ENCODE measurements at places on chromosomes 12 and 14. TPM values are rescaled to one million over a fixed set of nuclear protein-coding genes. Genes with fewer than 3 reads are reported as not detected.

AICDA gene
- polyA plus RNA-seq: 0.23 TPM

GPRC5D gene
- not detected for polyA plus RNA-seq

FAR2 gene
- 8.3 TPM for polyA plus RNA-seq

SLC22A17 gene
- 7.5 TPM for polyA plus RNA-seq

CYP46A1 gene
- not detected for polyA plus RNA-seq

KRT83 gene
- not detected for polyA plus RNA-seq

MYL6B gene
- polyA plus RNA-seq: 101 TPM

YY1 gene
- polyA plus RNA-seq: 23.1 TPM

FAM216A gene
- 8.2 TPM for polyA plus RNA-seq

CPNE6 gene
- polyA plus RNA-seq: 0.03 TPM

USP15 gene
- 34.4 TPM for polyA plus RNA-seq

KCNMB4 gene
- polyA plus RNA-seq: 1.0 TPM

SYNDIG1L gene
- 0.38 TPM for polyA plus RNA-seq

COL2A1 gene
- not detected for polyA plus RNA-seq

RD3L gene
- not detected for polyA plus RNA-seq

SPRYD3 gene
- 60.9 TPM for polyA plus RNA-seq

TPPP2 gene
- not detected for polyA plus RNA-seq

SLC35E3 gene
- polyA plus RNA-seq: 7.5 TPM

SUPT16H gene
- 36.8 TPM for polyA plus RNA-seq

GPR135 gene
- 0.50 TPM for polyA plus RNA-seq

HOTAIR gene
- polyA plus RNA-seq: not detected

WNK1 gene
- polyA plus RNA-seq: 22.3 TPM

CD69 gene
- not detected for polyA plus RNA-seq

ERBB3 gene
- 9.6 TPM for polyA plus RNA-seq

C14orf132 gene
- polyA plus RNA-seq: 14.3 TPM
